Daoy (cell line): ENCODE measurements at places on chromosomes 4 and X.

- DNase-seq, result peak; percentile 7
Observed at GRCh38 chrX:150035531-150035930, 97.2 kb upstream of the EOLA2 start.

- DNase-seq, result peak; percentile 29
Observed at GRCh38 chr4:188841523-188841922, 702.3 kb downstream of the TRIML1 start.

- no peak for DNase-seq
Observed at GRCh38 chr4:185512516-185512915, 22.8 kb downstream of the PDLIM3 start.

GRCh38 chr4:95263960-95264359 is 284.8 kb downstream of the UNC5C start:
- no peak for DNase-seq

- no peak for DNase-seq
Observed at GRCh38 chrX:110226931-110227330, 91.0 kb downstream of the AMMECR1 start.

- DNase-seq, result no peak
Observed at GRCh38 chrX:3659761-3660160, 53.7 kb downstream of the PRKX start.

DNA sequence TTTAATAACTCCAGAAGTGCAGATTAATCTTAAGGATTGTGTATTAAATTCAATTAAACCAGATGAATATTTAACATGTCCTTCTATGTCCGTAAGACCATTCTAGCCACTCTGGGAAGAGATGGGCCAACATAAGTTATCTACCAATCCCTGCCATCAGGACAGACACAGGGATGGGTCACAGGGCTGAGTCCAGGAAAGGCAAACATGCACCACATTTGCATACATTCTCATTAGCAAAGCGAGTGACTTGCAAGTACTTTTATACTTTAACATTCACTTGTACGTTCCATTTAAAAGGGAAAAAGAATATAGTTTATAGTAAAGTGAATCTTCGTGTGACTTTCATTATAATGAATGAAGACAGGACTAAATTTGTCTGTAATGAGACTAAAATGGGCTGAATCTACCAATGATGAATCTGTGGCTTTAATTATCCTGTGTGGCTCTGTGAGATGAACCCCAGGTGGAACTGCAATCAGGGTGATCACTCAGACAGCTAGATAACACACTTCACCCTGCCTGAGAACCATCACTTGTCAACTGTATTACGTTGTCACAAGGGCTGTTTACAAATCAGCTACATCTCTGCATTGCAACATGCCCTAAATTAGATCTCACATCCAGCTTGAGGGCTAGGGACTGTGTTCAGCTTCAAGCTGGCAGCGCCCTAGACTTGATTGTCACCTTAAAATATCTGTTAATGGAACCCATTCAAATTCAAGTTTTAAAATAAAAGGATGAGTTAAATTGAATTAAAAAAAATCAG is 77.2 kb downstream of the SH3KBP1 start:
- DNase-seq, result no peak

DNA sequence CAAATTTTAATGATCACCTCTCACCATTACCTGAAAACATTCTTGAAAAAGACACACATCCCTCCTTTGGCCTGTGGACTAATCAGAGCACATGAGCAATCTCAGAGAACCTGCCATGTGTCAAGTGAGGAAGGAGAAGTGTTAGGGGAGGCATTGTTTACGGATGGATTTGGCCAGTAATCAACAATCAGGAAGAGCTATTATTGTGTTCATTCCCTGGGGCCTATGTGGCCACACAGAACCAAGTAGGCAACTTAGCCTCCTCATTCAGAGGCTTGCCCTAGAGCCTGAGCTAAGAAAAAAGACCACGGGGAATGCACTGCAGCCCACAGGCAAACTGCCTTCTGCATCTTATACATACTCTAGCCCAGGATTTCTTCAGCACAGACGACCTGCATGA is 40.6 kb upstream of the DOCK11 start:
- no peak for DNase-seq

- peak; percentile 12 for DNase-seq
Observed at GRCh38 chr4:110245577-110245976, 47.2 kb upstream of the ELOVL6 start.

DNA sequence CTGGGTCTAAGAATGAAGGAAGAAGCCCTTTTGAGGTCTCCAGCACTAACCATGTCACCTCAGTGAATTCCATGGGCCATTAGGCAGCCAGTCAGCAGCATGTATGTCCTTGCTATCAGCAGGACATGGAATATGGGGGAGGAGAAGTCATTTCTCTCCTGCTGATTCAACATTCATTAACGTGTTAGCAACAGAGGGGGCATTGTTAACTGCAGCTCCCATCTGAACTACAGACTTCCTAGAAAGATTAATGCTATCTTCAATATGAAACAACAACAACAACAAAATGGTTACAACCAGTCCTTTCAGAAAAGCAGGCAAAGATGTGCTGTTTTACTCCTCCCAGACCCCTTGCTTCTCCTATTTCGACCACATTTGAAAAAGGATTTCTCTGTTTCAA is 120.4 kb upstream of the SLC34A2 start:
- peak; percentile 17 for DNase-seq

DNA sequence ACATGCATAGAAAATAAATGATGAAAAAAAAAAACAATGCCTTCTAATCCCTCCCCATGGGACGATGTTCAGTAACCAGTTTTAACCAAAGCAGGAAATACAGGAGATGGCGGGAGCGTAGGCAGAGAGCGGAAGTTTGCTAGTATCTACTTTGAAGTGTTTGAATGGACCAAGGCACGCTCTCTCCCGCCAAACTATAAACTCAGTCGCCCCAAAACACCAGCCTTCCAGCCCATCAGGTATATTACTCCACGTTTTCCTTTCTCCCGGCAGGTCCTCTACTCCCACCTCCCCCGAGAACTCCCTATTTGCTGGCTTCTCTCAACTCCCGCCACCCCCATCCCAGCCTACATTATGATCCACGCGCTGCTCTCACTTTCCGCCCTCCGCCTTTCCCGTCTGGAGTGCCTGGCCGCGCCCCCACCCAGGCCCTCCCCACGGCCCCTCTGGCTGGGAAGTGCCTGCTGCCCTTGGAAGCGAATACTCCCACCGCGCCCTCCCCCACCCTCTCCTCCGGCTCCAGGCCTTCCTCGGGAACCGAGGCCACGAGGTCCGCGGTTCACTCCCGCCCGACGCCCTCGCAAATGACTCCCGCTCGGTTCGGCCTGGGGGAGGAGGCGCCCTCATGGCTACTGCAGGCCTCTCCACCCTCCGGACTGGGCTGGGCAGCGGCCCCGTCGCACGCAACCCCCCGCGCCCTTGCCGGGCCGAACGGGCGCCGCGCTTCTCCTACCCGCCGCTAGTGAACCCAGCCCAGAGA is 723 bp downstream of the DHX15 start:
- DNase-seq, result peak; percentile 70

DNA sequence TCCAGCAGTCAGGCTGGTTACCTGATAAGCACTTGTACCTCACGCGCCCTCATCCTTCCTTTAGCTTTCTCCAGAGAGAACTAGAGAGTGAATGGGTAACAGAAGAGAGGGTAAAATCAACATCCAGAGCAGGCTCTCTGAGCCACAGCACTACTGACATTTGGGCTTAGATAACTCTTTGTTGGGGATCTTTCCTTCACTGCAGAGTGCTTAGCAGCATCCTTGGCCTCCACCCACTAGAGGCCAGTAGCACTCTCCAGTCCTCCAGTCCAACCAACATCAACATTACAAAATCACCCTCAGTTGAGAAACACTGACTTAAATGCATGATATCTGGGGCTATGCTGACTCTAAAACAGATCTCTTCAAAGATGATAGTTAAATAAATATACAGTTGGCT is 220.7 kb downstream of the TACR3 start:
- DNase-seq, result no peak

DNA sequence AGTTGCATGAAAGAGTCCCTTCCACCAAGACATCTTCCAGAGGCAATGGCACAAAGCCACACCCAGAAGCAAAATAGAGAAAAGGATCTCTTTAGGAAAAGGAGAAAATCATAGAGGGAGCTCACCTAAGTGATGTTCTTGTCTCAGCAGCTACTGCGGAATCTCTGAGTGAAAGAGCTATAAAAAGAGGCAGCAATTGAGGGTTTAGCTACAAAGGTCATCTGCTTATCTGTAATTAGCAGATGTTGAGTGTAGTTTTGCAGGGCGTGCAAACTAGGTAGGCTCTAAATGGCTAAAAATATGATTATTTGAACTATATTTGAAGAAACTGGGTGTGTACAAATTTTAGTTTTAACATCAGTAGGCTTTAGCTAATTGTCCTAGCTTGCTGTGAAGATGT is 276.0 kb downstream of the HS3ST1 start:
- DNase-seq, result no peak

- DNase-seq, result no peak
Observed at GRCh38 chr4:7417639-7418038, 17.1 kb downstream of the PSAPL1 start.

DNA sequence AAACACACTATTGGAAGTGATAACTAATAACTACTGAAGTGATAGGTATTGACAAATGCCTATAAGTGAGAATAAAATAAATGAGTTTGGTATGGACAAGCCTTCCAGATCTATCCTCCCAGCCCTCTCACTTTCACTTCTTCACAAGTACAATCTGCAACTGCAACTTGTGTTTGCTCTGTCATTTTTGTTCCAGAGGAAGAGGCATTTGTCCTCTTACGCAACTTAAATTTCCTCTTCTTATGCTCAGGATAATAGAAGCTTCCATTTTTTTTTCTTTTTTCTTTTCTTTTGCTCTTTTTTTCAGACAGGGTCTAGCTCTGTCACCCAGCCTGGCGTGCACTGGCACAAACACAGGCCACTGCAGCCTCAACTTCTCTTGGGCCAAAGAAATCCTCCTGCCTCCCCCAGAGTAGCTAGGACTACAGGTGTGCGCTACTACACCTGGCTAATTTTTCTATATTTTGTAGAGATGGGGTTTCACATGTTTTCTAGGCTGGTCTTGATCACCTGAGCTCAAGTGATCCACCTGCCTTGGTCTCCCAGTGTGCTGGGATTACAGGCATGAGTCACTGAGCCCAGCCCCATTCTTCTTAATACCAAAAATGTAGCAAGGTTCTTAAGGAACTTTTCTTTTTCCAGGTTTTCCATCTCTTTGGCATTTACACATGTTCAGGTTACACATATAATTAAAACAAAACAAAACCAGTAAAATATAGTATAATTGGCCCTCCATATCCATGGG is 73.1 kb downstream of the PDGFC start:
- no peak for DNase-seq

- DNase-seq, result no peak
Observed at GRCh38 chr4:89158884-89159503, 47.7 kb downstream of the TIGD2 start.

- peak; percentile 35 for DNase-seq
Observed at GRCh38 chr4:55635741-55636655, at the start of gene NMU. NMU (minus strand) TSS chr4:55636298; CDS start chr4:55636192, 106 bp downstream.

GRCh38 chrX:143664302-143664701 is 28.4 kb upstream of the SLITRK4 start:
- DNase-seq, result no peak

- DNase-seq, result no peak
Observed at GRCh38 chr4:183808097-183808456, 97.0 kb upstream of the STOX2 start.

DNA sequence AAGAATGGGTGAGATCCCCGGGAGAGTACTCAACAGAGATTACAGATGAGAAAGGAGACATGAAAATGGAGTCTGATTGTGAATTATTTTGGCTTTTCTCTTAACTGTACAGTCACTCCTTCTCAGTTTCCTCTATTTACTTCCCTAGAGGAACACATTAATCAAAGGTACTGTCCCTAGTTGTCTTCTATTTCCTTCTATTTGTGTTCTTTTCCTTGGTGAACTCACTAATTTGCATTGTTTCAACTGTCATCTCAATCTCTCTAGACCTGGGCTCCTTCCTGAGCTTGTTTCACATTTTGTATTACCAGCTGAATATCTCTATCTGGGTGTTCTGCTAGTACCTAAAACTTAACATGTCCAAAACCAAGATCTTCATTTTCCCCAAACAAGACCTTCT is 59.8 kb downstream of the ABCB7 start:
- no peak for DNase-seq

DNA sequence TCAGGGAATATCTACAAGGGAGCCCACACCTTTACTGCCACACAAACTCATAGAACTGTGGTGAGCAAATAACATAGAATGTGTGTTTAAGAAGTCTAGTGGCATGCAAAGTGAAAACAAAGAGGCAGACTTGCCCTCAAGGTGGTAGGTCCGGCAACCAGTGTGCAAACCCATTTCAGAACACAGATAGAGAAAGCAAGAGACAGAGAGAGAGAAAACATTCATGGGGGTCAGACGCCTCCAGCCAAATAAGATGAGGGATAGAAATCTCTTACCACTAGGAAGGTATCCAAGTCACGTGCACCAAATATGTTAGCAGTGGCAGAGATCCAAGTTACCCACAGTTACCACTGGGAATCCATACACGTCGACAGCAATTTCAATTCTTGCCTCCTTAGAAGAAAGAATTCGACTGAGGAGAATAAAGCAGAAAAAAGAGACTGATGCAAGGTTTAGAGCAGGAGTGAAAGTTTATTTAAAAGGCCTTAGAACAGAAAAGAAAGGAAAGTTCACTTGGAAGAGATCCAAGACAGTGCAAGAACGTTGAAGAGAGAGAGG is 252.8 kb downstream of the NAP1L3 start:
- no peak for DNase-seq

DNA sequence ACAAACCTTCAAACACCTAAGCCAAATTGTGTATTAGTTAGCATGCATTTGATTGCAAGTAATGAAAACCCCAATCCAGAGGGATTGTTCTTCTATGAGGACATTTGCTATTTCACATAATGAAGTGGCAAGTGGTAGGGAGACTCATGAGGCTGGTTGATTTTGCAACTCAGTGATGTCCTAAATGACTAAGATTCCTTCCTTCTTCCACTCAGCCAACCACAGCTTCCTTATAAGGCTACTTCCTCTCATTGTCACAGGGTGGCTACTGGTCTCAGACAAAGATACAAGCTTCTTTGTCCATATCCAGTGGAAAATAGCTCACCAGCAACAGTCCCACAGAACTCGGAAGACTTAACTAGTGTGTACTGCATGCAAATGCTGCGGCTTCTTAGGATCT is 5.3 kb upstream of the OTC start:
- peak; percentile 47 for DNase-seq

DNA sequence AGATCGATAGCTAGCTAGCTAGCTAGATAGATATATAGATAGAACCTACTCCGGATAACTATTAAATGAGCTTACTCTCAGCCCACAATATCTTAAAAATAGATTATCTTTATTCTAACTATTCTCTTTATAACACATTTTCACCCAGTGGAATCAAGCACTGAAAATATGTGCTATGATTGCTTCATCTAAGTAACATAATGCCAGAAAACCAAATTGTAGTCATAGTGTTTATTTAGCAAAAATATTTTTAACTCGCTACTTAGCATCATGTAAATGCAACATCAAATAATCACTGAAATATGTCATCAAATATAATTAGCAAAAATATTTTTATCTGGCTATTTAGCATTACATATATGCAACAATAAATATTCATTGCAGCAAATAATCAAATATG is 1.5 kb downstream of the TMEM156 start:
- DNase-seq, result no peak

- DNase-seq, result no peak
Observed at GRCh38 chr4:77710059-77710458, 104.4 kb downstream of the CXCL13 start.
